ENCODE measurements at places on chromosomes 11 and 22. TPM values are rescaled to one million over a fixed set of nuclear protein-coding genes. Genes with fewer than 3 reads are reported as not detected.

DNA sequence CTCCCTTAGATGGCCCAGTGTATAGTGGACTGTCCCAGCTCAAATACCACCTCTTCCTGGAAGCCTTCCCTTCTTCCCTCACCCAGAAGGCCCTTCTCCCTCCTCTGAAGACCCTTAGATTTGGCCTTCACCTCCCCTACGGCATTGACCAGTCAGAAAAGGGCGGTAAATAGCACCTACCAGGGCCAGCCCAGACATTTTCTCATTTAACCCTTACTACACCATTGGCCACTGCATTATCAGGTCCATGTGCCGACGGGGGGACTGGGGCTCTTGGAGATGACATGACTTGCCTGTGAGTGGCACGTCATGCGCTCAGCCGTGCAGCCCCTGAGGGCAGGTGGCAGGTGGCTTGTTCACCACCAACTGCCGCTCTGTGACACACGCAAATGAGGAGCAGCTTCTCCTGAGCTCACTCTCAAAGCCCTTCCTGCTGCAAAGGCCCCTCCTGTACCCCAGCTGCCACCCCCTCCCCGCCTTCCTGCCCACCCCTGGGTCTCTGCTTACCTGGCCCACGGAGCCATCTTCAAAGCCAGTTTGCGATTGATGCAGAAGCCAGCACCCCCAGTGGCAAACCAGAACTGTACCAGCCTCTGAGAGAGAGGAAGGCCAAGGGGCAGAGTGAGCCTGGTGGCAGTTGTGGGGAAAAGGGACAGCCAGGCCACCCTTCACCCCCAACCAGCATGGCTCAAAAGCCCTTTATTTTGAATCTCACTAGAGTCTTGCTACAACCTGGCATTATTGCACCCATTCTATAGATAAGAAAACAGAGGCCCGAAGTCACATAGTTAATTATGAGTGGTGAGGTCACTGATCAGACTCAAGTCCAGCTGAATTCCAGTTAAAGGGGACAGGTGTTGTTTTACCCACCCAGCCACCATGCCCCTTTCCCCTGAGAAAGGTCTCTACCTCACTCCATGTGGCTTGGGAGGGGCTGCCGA, 9.5 kb downstream of the MFNG start:
- DNase-seq, result no peak

- peak; percentile 56 for DNase-seq
Observed at GRCh38 chr11:71420455-71421241, 27.5 kb downstream of the DHCR7 start.

DNA sequence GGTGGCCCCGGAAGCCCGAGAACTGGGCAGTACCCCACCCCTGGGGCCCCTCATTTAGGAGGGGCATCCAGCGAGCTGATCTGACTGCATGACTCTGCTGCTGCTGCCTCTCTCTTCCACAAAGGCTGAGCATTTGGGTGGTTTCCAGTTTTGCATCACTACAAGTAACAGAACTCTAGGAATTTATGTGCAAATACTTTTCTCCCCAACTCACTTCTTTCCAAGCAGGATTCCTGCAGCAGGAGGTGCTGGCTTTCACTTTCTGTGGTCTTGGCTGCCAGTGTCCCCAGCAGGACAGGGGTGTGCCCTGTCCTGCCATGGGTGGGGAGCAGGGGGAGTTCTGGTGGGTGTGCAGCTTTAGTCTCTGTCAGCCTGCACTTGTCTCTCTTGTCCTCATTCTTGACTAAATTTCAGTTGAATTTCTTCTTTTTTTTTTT, 21.2 kb downstream of the UPB1 start:
- peak; percentile 56 for DNase-seq

GRCh38 chr11:112274007-112274783, 13.5 kb upstream of the PLET1 start:
- DNase-seq, result no peak

- no peak for DNase-seq
Observed at GRCh38 chr11:75553889-75554257, 8.2 kb upstream of the SERPINH1 start.

GRCh38 chr11:46594785-46595184, 962 bp upstream of the AMBRA1 start:
- no peak for DNase-seq

- no peak for DNase-seq
Observed at GRCh38 chr22:39475902-39476301, 19.1 kb downstream of the MGAT3 start.

- no peak for DNase-seq
Observed at GRCh38 chr11:105334025-105334714, 194.6 kb upstream of the CARD18 start.

- DNase-seq, result no peak
Observed at GRCh38 chr22:30922151-30922611, 46.4 kb downstream of the MORC2 start.

DNA sequence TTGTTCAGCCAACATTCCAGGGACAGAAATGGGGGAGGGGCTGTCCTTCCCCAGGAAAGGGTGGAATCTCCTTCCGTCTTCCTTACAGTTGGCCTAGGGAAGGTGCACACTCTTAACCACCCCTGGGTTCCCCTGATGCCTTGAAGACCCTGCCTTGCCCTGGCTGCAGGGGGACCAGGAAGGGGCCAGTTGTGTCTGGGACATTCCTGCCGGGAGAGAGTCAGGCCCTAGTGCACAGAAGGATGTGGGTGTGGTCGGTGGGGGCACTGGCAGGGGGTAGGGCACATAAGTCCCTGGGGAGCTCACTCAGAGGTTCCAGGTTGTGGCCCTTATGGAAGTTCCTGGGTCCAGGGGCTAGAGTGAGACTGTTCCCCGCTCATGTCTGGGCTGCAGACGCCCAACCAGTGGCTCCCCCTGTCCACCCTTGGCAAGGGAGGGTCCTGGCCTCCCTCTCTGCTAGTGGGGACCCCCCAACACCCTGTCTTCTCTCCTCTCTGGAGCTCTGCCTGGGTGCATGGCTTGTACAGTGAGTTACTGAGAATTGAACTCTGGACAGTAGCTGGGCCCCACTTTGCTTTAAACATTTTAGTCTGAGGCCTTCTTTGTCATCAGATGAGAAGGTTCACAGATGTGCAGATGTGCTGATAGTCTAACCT, 2.0 kb upstream of the APOBEC3A start:
- no peak for DNase-seq

DNA sequence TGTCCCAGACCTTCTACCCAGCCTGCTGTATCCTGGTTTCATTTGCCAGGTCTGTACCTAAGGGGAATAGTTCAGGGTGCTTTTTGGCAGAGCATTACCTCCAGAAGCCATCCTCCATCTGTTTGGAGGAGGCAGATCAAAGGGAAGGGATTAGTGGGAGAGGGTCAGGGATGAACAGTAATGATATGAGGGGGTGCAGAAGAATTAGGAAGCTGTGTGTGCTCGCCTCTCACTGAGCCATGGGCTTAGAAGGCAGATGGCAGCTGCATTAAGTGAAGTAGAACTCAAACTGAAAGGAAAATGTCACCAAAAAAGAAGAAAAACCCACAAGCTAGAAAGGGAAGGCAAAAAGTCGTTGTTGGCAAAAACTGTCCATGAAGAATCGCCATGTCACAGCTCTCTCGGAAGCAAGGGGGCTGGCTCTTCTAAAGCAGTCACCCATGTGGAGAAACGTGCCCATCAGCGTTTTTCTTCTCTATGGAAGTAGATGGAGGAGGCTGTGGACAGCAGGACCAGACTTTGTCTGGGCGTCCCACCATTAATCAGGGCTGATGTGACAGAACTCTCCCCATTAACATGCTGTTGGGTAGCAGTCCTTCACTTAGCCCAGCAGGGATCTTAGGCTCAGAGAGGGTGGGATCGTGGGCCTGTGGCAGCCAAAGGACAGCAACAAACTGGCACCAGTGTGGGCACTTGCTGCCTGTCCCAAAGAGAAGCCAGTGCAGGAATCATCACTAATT, 46.8 kb downstream of the CEP164 start:
- no peak for DNase-seq

- no peak for DNase-seq
Observed at GRCh38 chr22:49331878-49332277, 495.8 kb downstream of the BRD1 start.

- DNase-seq, result no peak
Observed at GRCh38 chr11:9250139-9250582, 15.0 kb downstream of the DENND5A start.

- no peak for DNase-seq
Observed at GRCh38 chr22:20400606-20401375, 6.8 kb downstream of the ZNF74 start.

DNA sequence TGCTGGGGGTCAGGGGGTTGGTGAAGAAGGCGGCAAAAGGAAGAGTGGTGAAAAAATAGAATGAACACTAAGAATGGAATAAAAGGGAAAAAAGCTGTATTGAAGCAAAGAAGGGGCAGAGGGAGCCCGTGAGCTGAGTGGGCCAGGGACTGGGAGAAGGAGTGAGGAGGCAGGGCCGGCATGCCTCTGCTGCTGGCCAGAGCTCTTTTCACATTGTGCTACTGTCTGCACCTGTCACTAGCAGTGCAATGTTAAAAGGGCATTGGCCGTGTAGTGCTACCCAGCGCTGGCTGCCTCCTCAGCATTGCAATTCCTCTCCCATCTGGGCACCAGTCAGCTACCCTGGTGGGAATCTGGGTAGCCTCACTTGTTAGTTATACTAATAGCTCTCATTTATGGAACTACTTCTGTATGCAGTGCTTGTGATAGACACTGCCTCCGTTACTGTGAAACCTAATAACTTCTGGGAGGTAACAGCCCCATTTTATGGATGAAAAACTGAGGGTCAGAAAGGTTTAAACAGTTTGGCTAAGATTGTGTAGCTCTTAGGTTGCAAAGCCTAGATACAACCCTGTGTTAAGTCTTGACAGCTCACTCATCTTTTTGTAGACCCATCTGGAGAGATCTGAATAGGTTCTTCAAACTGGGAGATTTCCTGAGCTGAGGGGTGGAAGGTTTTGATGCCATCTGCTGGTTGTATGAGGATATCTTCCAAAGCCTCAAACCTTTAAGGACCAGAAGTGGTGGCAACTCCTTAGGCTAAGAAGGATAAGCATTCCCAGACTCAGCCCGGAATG, 8.5 kb downstream of the YPEL4 start:
- DNase-seq, result peak; percentile 63

DNA sequence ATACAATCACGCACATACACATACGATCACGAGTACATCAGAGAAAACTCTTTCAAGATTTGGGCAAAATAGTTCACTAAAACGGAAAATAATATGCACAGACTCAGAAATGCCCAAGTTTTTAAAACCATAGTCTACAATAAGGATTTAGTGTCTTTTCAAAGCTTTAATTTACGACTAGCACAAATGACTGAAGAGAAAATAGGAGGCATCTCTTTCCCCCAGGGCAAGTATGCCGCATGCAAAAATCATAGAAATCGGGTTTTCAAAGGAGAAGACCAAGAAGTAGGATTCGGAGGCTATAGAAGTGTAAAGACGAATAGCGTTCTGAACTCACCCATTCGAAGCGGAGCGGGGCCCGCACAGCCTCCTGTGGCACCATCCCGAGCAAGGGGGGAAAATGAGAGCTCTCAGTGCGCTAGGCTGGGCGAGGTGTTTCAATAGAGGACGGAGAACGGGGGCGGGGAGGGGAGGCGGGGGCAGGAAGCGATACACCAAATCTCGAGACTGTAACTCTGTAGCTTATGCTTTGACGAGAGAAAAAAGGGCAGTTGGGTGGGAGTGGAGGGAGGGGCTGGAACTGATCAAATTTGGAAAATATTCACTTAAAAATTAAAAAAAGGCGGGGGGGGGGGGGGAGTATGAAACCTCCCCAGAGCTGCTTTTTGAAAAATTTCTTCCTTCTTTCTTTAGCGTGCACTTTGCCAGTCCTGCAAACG, 15.8 kb downstream of the BLID start:
- peak; percentile 78 for DNase-seq

GRCh38 chr22:43081968-43082367, 7.2 kb downstream of the TTLL1 start:
- peak; percentile 52 for DNase-seq

DNA sequence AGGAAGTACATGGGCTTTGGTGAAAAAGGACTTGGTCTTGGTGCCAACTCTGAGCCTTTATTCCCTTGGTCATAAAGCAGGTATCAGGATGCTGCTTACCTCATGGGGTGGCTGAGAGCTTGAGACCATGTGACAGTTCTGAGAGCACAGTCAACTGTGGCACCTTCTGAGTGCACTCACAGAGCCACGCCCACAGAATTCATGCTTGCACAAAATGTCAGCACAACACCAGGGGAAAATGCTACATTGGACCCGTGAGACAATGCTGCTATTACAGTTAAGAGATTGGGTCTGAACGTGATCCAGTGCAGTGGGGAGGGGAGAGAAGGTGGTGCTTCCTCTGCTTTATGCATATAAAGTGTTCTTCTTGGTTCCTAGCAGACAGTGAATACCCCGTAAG, 79.5 kb upstream of the SPON1 start:
- no peak for DNase-seq

- DNase-seq, result no peak
Observed at GRCh38 chr11:134654161-134654915, 242.3 kb upstream of the B3GAT1 start.

- no peak for DNase-seq
Observed at GRCh38 chr22:28505416-28506149, 174.1 kb downstream of the TTC28 start.

- DNase-seq, result no peak
Observed at GRCh38 chr11:95739108-95739938, 50.3 kb downstream of the FAM76B start.

DNA sequence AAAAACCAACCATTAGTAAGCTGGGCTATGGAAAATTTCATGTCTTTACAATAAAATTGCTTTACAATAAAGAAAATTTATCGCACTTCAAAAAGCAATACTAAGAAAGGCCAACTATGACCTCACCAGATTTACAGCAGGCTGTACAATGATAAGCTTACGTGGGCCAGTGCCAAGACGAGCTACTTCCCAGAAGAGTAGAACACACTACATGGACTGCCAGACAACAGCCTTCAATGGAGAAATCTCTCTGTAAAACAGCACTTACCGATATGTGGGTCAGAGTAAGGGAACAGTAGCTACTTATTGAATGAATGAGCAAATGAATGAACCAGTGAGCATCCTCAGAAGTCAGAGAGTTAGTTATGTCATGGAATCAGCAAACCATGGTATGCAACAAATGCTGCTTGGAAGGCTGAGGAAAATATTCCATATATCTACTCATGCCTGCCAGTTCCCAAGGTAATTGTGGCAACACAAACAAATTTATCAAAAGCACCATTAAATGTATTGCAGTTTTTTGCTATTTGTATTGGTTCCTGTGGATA, 74.4 kb downstream of the SLC36A4 start:
- no peak for DNase-seq

PARVG gene
- total RNA-seq, result not detected

TMEM86A gene
- 0.30 TPM for total RNA-seq

TTC36 gene
- total RNA-seq, result 0.52 TPM

GTSE1 gene
- 19.9 TPM for total RNA-seq

GGT5 gene
- 31.5 TPM for total RNA-seq

RFPL3 gene
- total RNA-seq, result not detected

Data from MCF 10A (cell line).